ENCODE measurements at places on chromosomes 7 and 10. TPM values are rescaled to one million over a fixed set of nuclear protein-coding genes. Genes with fewer than 3 reads are reported as not detected.

Gene CRHR2
- not detected for total RNA-seq

Gene CYP3A4
- not detected for total RNA-seq

Gene KIFBP
- 39.1 TPM for total RNA-seq

Gene CALML5
- not detected for total RNA-seq

Gene SUGCT
- 3.4 TPM for total RNA-seq

Gene LIPJ
- not detected for total RNA-seq

Gene GIMAP7
- total RNA-seq = 16.2 TPM

Gene PTN
- 0.56 TPM for total RNA-seq

Gene POM121C
- 7.5 TPM for total RNA-seq

Gene SRRM3
- 0.45 TPM for total RNA-seq

Gene ACBD7
- total RNA-seq = 1.4 TPM

Gene LEP
- under 0.01 TPM for total RNA-seq

Gene POU6F2
- not detected for total RNA-seq

Gene MLLT10
- total RNA-seq = 60.6 TPM

Gene DNAAF5
- total RNA-seq = 16.5 TPM

Gene NKX2-3
- not detected for total RNA-seq

Gene ZPBP
- not detected for total RNA-seq

Gene HEPACAM2
- total RNA-seq = not detected

Gene TAF6
- total RNA-seq = 22.1 TPM

Gene BHLHA15
- 0.09 TPM for total RNA-seq

Gene IFIT1
- total RNA-seq = 1.8 TPM

Gene SPDYE2B
- total RNA-seq = not detected

Gene CARD11
- 46.0 TPM for total RNA-seq

Gene ASAH2B
- 1.6 TPM for total RNA-seq

Gene VIPR2
- not detected for total RNA-seq

Gene FIGNL1
- 29.9 TPM for total RNA-seq

Gene BUB3
- 267 TPM for total RNA-seq

Gene PPP1R17
- total RNA-seq = not detected

Gene CLRN3
- total RNA-seq = 0.09 TPM

Gene DTX2
- 4.9 TPM for total RNA-seq

Gene SPRN
- total RNA-seq = under 0.01 TPM

Gene NUDT5
- 58.9 TPM for total RNA-seq

Gene HHEX
- 32.8 TPM for total RNA-seq

Gene LHPP
- 5.8 TPM for total RNA-seq

Gene STAG3
- 0.09 TPM for total RNA-seq

Gene PNLIPRP1
- total RNA-seq = not detected

Gene FXYD4
- total RNA-seq = not detected

Gene NXPH1
- not detected for total RNA-seq

Gene ODAD2
- total RNA-seq = 0.36 TPM

Gene MCU
- 24.2 TPM for total RNA-seq

Gene WNT8B
- not detected for total RNA-seq

Gene RGS10
- total RNA-seq = 35.4 TPM

Gene FEZF1
- not detected for total RNA-seq
